ENCODE measurements at places on chromosomes 1 and 21.

DNA sequence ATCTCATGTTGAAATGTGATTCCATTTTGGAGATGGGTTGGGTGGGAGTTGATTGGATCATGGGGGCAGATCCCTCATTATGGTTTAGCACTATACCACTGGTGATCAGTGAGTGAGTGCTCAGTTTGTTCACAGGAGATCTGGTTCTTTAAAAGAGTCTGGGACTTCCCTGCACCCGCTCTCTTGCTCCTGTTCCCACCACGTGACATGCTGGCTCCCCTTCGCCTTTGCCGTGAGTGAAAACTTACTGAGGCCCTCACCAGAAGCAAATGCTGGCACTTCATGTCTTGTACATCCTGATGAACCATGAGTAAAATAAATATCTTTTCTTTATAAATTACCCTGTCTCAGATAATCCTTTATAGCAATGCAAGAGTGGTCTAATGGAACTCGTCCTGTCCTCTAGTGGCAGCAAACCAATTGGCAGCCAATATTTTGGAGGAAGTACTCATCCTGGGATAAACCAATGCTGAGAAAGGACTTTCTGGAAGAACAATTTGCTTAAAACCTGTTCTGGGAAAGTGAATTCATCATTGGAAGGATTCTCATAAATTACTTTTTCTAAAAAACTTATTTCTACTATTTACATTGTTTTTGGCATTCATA is 27.8 kb upstream of the CYP4A11 start:
- peak; percentile 14 for DNase-seq

DNA sequence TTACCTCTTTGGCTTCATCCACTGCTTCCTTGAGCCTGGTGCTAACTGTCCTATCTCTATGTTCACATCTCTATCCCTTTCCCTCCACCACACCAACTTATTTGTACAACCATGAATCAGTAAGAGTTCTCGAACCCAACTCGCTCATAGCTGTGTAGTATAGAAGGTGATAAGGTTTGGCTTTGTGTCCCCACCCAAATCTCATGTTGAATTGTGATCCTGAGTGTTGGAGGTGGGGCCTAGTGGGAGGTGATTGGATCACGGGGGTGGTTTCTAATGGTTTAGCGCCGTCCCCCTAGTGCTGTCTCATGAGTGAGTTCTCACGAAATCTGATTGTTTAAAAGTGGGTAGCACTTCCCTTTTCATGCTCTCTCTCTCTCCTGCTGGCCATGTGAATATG is 235.6 kb upstream of the FMN2 start:
- no peak for DNase-seq

- DNase-seq: no peak
These were observed 10.1 kb upstream of the SERTAD4 start for GRCh38 chr1:210222340-210223006.

GRCh38 chr1:52460694-52461093 is 56.3 kb downstream of the PRPF38A start:
- DNase-seq: no peak

DNA sequence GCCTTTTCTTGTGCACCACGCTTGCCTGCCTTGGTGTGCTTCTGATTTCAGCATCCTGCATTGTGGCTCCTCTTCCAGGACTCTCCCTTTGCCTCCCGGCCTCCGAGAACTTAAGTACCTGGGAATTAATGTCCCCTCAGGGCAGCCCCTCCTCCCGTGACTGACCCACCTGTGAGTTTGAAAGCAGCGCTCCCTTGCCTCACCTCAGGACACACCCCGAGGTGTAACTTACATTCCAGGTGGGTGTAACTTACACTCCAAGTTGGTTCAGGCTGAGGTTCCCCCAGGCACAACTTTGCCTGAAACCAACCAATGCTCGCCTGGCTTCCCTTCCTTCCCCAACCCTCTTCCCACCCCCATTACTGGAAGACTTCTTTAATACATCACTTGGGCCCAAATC is 161.4 kb downstream of the KAZN start:
- DNase-seq: no peak

GRCh38 chr1:6303397-6304012 is 42.6 kb upstream of the GPR153 start:
- no peak for DNase-seq

DNA sequence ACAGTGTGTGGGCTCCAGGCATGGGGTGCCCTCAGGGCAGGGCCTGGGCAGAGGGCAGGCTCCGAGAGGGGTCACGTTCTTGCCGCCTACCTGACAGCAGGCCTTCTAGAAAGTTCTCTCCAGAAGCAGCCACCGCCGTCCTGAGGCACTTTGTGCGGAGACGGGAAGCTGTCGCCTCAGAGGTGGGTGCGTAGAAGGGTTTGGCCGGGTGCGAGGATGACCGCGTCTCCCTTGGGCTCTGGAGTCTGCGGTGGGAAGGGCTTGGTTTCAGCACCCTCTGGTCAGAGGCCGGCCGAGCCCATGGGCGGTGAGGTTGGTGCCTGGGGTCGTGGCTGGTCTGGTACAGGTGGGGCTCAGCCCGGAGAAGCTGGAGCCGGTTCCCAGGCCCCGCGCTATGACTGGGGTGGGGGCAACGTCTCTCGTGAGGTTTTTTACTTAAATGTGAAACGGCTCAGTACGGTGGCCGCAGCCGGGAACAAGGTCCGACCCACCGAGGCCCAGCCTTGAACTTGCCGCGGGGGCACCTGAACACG is 10.1 kb upstream of the TTLL10 start:
- no peak for DNase-seq

GRCh38 chr1:107515702-107516101 is 374.9 kb downstream of the NTNG1 start:
- no peak for DNase-seq

DNA sequence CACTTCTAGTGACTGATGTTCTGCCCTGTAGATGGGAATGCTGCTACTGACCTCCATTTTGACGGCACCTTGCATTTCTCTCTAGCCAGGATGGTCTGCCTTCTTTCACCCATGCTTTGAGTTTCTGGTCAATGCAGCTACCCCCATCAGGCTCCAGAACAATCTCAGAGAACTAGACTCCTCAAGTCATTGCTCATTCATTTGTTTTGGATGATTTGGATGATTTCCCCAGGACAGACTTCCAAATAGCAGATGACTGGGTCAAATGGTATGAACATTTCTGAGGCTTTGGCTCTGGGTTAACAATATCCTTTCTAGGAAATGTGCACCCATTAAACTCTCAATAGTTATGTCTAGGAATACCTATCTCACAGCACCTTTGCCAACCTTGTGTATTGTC is 63.9 kb downstream of the CSMD2 start:
- DNase-seq: no peak

DNA sequence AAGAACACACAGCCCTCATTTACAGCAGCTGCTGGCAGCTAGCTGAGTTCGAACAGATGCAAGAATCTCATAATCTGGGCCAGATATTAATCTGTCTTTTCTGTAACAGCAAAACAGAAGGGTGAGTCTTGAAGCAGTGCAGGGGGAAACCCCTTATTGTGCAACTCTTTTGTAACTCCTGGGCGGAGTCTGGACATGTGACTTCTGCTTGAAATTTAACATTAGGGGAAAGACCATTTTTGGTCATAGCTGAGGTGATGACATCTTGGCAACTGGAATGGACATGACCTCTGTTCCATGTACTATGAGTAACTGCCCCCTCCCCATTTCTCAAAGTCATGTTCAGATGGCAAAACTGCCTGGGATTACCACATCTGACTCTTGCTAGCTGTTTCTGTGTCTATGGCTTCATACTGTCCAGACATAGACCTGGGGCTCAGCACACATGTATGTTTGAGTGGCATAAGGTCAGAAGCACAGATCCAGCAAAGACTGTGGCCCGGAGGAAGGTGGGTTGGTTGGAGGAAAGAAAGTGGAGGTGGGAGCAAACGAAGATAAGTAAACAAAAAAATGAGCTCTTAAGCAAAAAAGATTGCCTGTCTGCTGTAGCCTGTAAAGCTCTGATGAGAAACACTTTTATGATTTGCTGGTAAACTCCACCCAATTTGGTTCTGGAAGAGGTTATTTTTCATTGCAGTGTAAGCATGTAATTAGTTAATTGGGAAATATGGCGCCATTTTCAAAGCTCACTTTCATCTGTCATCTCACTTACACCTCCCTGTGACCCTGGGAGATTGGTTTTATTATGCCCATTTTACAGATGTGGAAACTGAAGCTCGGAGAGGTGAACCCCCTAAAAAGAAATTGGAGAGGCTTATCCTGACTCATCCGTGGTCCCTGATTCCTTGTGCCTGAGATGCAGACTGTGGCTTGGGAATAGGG is 26.1 kb downstream of the ETS2 start:
- DNase-seq: no peak

- DNase-seq: no peak
These were observed 20.2 kb downstream of the PHGDH start for GRCh38 chr1:119731741-119732430.

- no peak for DNase-seq
These were observed 150.9 kb downstream of the NTMT2 start for GRCh38 chr1:170296642-170297041.
